Activated CD4-positive, CD25-positive, alpha-beta regulatory T cell treated with anti-CD3 and anti-CD28 coated beads, Interleukin-2, amount 50 U/mL, for 72 hours (primary cell): ENCODE measurements at places on chromosomes 7 and 10.
A peak's percentile ranks its signal among the peaks of the same experiment; 100 is the strongest.

DNA sequence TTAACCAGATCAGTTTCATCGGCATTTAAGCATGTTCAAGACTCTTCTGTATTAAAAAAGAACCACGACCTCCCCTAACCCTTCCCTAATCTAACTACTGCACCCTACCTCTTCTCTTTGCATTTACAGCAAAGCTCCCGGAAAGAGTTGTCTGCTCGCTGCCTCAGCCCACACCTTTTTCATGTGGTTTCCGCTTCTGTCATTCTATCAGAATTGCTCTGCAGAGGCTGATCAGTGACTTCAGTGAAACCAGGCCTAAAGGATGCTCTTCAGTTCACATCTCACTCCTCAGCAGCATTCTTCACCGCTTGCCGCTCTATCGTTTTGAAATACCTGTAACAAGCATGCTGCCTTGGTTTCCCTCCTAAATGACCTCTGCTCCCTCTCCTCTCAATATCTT lies 160.9 kb downstream of the SDK1 start:
- DNase-seq = peak; percentile 39

DNA sequence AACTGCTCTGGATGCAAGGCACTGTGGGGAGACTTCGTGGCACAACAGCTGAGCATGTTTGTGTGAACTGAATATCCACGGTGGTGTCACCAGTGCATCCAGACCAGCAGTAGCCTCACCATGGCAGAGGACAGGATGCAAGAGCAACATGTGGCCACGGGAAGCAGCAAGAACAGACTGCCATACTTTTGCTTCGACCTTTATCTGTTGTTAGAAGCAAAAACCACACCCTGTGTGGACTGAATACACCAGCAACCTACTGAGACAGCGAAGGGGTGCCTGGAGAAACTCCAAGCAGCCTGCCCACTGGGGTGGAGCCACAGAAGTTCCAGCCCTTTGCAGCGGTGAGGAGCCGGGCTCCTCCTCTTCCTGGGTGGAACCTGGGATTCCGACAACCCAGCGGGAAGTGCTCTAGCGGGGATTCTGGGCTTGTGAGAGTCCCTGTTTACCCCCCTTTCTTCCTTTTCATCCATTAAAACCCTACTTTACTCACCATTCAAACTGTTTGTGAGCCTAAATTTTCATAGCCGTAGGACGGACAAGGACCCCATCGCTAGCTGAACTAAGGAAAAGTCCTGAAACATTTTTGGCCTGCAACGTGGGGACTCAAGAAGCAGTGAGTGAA lies 584.9 kb downstream of the GRM8 start:
- DNase-seq = no peak

GRCh38 chr7:121244120-121244870 lies 84.5 kb upstream of the WNT16 start:
- DNase-seq = no peak

- DNase-seq = no peak
These were observed 13.4 kb downstream of the JCAD start for GRCh38 chr10:30045961-30046360.

DNA sequence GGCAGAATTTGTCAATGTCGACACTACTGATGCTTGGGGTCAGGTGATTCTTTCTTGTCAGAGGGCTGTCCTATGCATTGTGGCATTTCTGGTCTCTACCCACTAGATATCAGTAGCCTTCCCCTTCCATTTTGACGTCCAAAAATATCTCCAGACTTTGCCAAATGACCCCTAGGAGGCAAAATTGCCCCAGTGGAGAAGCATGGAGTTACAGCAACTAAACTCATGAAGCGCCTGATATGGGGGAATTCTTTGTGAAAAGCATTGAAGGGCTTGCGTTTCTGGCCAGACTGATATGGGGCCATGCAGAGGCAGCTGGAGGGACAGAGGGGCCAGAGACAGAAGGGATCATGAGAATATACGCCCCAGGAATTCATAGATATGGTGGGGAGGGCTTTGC lies 43.6 kb downstream of the ADRB1 start:
- no peak for DNase-seq

DNA sequence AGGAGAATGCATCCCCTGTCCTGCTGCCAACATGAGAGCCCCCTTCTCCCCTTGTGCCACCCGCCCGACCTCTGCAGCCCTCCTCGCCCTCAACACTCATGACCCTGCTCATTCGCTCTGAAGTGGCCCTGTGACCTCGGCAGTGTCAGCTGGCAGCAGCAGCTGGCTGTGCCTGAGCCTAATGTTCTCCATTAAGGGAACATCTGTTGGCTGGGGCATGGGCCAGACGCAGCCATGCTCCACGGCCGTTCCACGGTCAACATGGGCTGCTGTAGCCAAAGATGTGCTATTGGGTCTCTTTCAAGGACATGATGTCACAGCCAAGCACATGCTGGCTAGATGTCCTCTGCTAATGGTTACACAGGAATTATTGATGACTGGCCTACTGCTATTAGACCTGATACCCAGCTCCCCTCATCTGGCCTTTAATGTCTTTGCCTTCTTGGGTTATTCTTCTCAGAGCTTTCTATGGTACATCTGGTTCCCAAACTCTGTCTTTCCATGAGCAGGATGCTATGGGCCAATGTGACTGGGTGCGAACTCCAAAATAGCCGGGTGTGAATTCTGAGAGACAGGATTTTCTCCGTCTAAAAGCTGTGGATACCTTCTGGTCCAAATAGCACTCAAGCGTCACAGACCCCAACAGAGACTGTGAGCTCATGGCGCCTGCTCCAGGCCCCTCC lies 22.4 kb downstream of the ADCYAP1R1 start:
- DNase-seq = no peak

DNA sequence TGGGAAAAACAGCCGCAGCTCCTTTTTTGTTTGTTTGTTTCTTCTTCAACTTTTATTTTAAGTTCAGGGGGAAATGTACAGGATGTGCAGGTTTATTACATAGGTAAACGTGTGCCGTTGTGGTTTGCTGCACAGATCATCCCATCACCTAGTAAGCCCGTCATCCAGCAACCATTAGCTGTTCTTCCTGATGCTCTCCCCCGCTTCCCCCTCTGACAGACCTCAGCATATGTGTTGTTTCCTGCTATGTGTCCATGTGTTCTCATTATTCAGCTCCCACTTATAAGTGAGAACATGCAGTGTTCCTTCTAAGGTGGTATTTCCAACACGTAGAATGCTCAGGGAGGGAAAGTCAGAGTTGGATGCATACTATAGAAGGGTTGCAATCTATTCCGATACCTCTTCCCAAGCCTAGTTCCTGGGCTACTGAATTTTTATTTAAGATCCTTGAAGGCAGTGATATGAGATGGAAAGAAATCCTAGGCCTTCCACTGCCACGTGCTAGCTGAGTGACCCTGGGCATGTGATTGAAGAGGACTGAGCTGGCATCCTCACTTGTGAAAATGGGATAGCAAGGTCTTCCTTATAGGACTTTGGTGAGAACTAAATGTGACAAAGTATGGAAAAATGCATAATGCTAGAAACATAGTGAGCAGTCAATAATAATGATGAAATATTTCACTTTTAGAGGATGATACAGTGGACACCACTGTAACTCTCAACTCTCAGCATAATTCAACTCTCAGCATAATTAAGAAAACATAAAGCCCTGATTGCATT lies 278.5 kb downstream of the REEP3 start:
- no peak for DNase-seq

DNA sequence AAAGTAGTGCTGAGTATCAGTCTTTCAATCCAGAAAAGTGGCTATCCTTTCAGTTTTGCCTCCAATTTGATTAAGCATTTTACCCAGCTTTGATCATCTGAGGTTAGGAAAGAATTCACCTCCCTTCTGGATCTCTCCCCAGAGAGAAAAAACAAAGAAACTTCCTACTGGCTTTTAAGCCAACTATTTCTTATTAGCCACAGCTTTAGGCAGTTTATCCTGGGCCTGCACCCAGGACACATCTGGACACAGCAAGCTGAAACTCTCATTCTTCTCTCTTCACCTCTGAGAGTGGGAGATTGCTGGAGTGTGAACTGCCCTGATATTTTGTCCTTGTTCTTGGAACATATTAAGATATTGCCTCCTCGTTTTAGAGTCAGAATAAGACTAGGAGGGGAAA lies 43.5 kb upstream of the LSM8 start:
- DNase-seq = no peak

- no peak for DNase-seq
These were observed 30.4 kb downstream of the LRRC4 start for GRCh38 chr7:128000854-128001265.

DNA sequence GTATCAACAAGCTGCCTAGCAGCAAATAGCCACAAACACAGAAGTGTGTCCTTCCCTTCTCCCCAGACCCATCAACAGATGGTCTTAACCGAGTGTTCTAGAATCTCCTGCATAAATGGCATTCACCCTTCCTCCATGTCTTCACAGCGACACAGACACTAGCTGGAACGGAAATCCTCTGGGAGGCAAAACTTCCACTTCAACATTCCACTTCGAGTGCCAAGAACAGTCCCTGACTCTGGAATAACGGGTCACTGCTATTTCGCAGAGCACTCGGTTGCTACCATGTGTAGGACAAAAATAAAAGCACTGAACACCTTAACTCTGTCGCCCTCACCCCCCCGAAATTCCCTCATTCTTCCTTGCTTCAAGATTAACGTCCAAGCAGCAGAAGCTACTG lies 65.1 kb downstream of the SFMBT2 start:
- DNase-seq = no peak

- no peak for DNase-seq
These were observed 47.6 kb downstream of the OSBPL3 start for GRCh38 chr7:24932389-24932788.

- no peak for DNase-seq
These were observed 124.5 kb downstream of the BAMBI start for GRCh38 chr10:28801869-28802268.

GRCh38 chr7:99308461-99309074 lies 17.1 kb upstream of the ARPC1A start:
- DNase-seq = no peak

- no peak for DNase-seq
These were observed 108.4 kb downstream of the C10orf90 start for GRCh38 chr10:126561921-126562680.

GRCh38 chr10:71029907-71030306 lies 141.5 kb upstream of the PCBD1 start:
- no peak for DNase-seq

DNA sequence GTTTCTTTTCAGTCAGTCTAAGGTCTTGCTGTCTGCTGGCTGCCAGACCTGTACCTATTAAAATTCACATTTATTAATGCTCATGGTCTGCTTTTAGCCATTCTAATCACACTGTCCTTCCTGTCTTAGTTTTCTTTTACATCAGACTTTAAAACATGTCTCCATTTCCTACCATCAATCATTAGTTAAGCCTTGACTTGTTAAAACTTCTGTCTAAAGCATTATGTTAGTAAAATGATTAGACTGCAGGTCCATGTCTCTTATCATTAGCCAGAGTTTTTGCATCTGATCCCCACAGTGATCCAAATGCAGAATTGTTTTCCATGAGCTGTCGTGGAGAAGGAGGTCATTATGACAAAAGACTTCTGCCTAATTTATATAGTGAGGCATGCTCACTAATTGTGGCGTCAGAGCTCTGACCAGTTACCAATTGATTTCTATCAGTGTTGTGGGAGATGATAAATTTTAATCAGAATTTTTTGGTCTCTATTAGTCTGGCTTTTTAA lies 226.5 kb downstream of the DKK1 start:
- DNase-seq = no peak

GRCh38 chr10:127293640-127294039 lies 97.2 kb upstream of the INSYN2A start:
- DNase-seq = no peak

- no peak for DNase-seq
These were observed 48.7 kb downstream of the UPF2 start for GRCh38 chr10:11993834-11994468.

- no peak for DNase-seq
These were observed 12.6 kb upstream of the OR6B1 start for GRCh38 chr7:143987513-143987912.

DNA sequence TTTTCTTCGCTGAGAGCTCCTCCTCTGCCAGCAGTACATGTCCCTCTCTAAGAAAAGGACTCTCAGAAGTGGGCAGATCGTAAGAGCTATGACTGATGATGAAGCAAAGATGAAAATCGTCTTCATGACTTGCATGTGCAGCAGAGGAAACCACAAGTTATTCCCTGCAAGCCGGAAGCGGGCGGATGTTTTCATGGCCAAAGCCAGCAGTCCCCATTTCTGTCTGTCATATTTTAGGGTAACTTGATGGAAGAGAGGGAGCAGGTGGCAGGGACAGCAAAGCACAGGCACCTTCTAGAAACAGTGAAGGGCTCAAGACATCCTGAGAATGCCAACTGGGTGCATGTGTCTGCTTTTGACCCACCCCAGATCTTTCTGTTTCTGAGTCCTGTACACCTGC lies 19.9 kb downstream of the KLF6 start:
- no peak for DNase-seq

GRCh38 chr7:139972029-139972428 lies 90.7 kb downstream of the PARP12 start:
- no peak for DNase-seq

DNA sequence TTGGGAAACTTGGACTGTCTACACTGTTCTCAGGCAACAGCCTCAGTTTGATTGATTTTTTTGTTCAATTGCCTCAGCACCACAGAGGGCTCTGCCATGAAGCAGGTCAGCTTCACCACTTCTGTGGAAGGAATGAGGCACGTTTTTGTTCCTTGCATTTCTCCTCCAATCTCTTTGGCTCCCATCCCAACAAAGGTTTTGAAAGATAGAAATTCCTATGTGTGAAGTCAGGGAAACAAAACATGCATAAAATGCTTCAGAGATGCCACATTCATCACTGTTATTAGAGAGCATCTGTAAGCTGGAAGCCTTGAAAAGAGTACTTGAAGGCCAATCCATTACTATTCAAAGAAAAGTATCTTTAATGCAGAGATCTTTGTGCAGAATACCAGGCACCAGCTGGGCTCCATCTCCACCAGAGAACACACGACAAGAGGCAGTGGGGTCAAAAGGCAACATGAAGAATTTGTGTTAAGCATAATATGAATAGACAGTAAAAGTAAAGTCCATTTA lies 249.1 kb upstream of the LYZL1 start:
- DNase-seq = no peak

DNA sequence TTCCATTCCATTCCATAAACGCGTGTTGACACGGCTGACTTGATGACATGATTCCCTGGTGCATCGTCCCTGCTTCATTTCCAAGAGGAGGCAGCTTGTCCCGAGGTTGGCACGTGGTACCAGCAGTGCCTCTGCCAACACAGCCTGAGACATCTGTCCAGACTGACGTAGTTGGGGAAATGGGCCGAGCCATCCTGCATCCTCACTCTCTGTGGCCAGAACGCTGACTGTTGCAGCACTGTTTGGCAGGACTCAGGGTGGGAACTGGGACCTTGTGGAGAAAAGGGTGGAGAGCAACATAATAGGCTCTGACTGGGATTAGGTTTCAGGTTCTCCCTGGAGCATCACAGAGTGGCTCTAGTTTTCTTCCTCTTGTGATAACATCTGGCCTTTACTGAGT lies 118.6 kb upstream of the BTBD16 start:
- no peak for DNase-seq

DNA sequence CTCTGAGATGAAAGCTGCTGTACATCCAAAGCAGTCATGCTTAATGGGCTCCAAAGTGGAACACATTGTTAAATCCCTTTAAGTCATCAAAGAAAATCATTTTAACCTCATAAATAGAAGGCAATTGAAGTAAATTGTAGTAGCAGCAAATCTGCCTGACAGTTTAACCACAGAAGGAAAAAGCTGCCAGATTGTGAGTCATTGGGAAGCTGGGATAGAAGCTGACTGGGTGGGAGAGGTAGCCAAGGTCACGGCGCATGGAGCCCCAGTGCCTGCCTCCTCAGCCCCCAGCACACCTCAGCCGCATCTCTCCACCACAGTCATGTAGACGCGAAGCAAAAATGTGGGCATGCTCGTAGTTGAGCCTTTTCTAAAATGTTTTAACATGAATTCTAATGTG lies 44.0 kb downstream of the TARP start:
- no peak for DNase-seq
